Dermis blood vessel endothelial cell (primary cell): ENCODE measurements at places on chromosomes 5 and 9. TPM values are rescaled to one million over a fixed set of nuclear protein-coding genes. Genes with fewer than 3 reads are reported as not detected.

MTREX gene
- 135 and 141 TPM in 2 replicates for total RNA-seq

RETREG1 gene
- total RNA-seq = 0.19 and 0.51 TPM in 2 replicates

SLC36A3 gene
- not detected in 2 replicates for total RNA-seq

IL5 gene
- total RNA-seq = not detected in 2 replicates

SUSD3 gene
- total RNA-seq = not detected in 2 replicates

SLC45A2 gene
- 0.09 TPM in 1 of 2 replicates, not detected in the other for total RNA-seq

GGTA1 gene
- total RNA-seq = 6.2 and 8.7 TPM in 2 replicates

- DNase-seq = no peak
These were observed 80.7 kb downstream of the PPARGC1B start for GRCh38 chr5:149810856-149811255.

DNA sequence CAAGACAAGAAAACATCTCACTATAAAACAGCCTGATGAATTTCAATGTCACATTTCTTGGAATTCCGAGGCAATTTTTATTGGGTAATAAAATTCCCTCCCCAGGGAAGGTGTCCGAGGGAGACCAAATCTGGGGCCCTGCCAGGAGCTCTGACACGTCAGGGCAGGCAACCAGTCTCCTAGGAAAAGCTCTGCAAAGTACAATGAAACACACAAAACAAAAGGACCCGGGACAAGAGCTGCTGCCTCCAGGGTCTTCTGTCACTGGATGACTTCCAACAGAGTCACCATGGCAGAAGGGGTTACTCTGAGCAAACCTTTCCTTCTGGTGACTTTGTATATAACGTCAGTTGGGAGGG is 50.8 kb downstream of the SAXO1 start:
- no peak for DNase-seq

DNA sequence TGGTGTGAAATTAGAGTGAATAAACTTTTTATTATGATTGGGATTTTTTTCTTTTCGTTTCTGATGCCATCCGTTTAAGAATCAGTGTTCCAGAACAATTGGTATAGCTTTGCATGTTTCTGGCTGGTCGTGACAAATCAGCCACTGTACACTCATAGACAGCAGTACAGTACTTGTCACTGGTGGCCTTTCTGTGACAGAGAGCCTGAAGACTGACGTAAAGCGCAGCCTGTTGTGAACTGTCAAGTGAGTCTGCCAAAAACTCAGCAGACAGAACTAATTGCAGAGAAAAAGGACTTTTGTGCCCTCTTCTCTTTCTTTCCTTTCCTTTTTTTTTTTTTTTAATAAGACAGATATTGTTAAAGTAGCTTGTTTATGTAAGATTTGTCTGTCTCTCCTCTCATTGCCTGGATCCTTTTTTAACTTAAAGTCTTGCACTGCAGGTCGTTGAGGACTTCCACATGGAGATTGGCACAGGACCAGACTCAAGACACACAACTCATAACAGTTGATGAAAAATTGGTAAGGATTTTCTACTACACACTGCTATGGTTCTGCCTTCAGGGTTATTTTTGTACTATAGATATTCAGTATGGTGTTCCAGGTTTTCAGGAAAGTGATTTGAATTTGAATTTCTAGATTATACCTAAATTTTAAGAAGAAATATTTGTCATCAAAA is 42.7 kb downstream of the NDUFS4 start:
- DNase-seq = no peak

DNA sequence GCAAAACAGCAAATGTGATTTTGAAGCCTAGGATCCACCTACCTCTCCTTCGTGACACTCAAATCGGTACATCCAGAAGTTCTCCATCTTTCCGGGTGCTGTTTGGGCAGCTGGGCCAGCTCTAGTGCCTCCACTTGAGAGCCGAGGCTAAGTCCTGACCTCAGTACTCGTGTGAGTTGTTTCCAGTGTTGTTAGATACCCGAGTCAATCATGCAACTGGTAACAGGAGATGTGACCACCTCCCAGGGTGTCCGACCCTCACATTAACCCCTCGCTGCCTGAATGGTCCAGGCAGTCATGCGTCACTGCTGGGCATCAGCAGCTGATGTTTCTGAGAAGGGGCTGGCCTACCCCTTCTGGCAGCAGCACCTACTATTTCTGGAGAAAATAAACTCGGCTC is 170.3 kb downstream of the ENTREP1 start:
- DNase-seq = no peak

DNA sequence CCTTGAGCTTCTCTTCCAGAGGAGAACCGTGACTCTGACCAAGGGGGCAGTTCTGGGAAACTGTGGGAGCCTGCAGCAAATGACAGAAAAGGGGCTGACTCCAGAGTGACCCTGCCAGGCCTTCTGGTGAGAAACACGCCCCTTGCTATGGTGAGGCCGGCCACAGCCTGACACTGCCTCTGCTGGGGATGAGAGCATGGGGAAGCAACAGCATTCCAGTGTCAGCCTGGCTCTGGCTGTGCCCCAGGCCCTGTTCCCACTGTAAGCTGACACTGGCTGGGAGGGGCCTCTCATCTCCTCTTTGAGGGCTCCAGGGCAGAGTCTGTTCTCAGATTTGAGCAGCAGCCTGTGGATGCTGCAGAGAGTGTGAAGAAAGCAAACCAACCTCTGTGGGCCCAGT is 180.0 kb upstream of the IL12B start:
- no peak for DNase-seq

DNA sequence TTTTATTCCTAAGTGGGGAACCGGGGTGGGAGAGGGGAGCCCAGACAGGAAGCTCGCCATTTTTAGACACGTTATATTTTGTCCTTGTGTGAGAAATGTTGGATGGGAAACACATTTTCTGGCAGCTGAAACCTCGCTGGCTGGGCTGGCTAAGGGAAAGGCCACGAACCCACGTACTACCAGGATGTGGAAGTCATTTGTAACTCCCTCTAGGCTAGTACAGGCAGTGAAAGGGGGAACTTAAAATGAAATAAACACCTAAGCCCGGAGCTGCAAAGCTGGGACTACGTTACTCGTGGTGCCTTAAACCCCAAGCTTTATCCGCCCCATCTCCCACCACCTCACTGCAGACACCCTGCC is 42.5 kb downstream of the TMEM174 start:
- no peak for DNase-seq

DNA sequence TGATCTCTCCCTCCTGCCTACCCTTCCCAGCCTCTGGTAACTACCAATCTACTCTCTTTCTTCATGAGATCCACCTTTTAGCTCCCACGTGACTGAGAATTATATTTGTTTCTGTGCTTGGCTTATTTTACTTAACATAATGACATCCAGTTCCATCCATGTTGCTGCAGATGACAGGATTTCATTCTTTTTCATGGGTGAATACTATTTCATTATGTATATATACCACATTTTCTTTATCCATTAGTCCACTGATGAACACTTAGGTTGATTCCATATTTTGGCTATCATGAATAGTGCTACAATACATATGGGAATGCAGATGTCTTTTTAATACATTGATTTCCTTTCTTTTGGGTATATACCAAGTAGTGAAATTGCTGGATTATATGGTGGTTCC is 35.5 kb upstream of the ZNF366 start:
- no peak for DNase-seq

- no peak for DNase-seq
These were observed 306.8 kb upstream of the NMUR2 start for GRCh38 chr5:152711801-152712388.

DNA sequence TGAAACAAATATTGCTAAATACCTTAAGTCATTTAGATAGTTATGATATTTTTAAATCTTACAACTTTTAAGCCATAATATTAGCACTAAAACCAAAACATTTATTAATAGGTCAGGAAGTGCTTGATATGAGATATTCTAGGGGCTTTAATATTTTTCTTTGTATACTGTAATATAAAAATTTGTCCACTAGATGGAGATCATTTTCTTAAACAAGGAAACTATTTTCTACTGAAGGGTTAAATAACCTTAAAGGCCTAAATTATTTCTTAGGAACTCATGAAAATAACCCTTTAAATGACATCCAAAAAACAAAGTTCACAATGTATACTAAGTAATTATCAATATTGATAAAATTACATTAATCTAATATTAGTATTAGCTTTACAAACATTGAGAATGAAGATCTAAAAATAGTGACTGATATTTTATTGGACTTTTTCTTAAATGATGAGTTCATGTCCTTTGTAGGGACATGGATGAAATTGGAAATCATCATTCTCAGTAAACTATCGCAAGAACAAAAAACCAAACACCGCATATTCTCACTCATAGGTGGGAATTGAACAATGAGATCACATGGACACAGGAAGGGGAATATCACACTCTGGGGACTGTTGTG is 635.7 kb downstream of the RAB3C start:
- DNase-seq = peak; percentile 46
